ENCODE measurements at places on chromosomes 7 and 10.

DNA sequence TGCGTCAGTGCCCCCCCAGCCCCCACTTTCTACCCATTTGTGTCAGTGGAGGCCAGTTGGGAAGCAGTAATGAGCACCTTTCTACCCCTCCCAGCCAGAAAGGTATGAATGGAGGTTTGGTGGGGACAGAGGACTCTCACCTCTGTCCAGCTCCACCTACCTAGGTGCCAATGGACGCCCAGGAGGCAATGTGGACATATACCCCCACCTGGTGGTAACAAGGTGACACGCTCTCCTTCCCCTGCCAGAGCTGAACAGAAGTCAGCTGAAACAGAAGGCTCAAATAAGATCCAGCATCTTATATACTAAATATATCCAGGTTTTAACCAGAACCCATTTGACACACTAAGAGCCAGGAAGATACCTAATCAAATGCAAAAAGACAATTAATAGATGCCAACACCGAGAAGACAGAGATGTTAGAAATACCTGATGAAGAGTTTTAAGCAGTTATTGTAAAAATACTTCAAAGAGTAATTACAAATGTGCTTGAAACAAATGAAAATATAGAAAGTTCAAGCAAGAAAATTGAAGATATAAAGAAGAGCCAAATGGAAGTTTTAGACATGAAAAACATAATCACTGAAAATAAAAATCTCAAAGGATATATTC is 18.4 kb upstream of the SORCS3 start:
- no peak for DNase-seq

DNA sequence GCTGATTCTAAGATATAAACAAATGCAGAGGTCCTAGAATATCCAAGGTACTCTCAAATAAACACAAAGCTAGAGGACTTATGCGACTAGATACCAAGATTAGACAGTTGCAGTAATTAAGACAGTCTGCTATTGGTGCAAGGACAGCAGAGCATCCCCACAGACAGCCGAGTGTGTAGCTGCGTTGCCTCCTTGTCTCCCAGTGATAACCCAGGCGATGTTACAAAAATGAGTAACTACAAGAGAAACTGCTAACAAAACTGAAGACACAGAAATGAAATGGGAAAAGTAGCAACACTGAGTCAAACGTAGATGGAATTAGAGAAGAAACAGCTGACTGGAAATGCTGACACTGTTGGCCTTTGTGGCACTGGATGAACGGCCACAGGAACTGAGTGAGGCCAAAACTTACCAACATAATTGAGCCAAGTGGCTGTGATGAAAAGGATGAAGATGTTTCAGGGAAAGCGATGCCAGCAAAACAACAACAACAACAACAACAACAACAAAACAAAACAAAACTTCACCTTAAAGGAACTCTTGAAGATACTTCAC is 54.3 kb downstream of the BAIAP2L1 start:
- no peak for DNase-seq

DNA sequence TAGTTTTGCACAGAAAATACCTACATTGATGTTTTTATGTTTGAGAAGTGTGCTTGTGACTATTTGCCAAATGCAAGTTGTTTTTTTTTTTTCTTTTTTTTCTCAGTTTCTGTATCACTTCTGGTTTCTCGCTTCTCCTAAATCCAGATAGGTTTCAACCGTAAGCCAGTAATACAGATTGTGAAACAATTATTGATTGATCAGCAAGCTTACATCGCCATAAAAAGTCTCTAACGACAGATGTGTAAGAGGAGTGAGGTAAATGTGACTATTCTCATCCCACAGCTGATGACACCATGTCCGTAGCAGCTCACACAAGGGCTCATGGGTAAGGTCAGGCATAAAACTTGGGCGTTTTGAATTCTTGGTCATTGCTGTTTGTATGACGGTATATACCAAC is 202.8 kb upstream of the AKR1E2 start:
- DNase-seq: no peak

- no peak for DNase-seq
Measured at GRCh38 chr10:102603946-102604345, 40.3 kb upstream of the TRIM8 start.

GRCh38 chr7:29484280-29484679 is 79.4 kb upstream of the PRR15 start:
- DNase-seq: no peak

GRCh38 chr10:72220637-72221036 is 4.6 kb upstream of the ASCC1 start:
- DNase-seq: no peak

GRCh38 chr7:16431646-16432424 is 10.5 kb upstream of the CRPPA start:
- no peak for DNase-seq

GRCh38 chr7:105454921-105455320 is 66.2 kb upstream of the SRPK2 start:
- no peak for DNase-seq

- no peak for DNase-seq
Measured at GRCh38 chr7:97001221-97001620, 4.1 kb upstream of the DLX6 start.

- no peak for DNase-seq
Measured at GRCh38 chr7:98418271-98418635, 17.4 kb upstream of the BAIAP2L1 start.

GRCh38 chr10:32957341-32958084 is 517 bp downstream of the ITGB1 start:
- no peak for DNase-seq

GRCh38 chr10:59127991-59128390 is 48.5 kb upstream of the PHYHIPL start:
- DNase-seq: no peak

- no peak for DNase-seq
Measured at GRCh38 chr10:29256586-29256985, 32.3 kb upstream of the LYZL1 start.

DNA sequence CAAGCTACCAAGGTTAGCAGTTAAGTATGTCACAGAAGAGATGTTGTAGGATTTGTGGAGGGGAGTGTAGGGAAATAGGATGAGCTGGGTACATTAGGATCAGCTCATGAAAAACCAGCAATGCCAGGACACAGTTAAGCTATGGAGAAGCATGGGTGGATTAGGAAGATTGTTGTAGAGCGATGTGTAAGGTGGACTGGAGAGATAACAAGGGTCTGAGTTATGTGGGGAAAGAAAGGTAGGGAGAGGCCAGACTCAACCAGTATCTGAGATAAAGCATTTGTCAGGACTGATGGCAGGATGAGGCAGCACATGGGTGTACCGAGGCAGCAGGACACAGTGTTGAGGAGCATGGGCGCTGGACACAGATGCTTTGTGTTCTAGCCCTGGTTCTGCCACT is 85.4 kb upstream of the PRR15 start:
- no peak for DNase-seq

GRCh38 chr7:151241755-151242096 is 6.8 kb downstream of the SMARCD3 start:
- DNase-seq: no peak

DNA sequence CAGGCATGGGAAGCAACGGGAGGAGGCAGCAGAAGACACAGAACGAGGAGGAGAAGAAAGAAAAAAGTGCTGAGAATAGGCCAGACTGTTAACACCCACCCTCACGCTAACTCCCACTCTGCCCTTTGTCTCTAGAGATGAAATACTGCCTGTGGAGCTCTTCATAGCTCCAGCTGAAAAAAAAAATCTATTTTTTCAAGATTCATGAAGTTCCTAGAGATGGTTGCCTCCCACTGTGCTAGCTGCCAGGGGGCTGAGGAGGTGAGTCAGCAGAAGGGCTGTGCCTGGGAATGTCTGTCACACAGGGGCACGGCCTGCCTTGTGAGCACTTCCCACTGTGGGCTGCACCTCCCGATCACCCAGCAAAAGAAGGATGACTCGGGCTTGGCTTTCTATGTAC is 144.5 kb downstream of the RNF216 start:
- DNase-seq: no peak

DNA sequence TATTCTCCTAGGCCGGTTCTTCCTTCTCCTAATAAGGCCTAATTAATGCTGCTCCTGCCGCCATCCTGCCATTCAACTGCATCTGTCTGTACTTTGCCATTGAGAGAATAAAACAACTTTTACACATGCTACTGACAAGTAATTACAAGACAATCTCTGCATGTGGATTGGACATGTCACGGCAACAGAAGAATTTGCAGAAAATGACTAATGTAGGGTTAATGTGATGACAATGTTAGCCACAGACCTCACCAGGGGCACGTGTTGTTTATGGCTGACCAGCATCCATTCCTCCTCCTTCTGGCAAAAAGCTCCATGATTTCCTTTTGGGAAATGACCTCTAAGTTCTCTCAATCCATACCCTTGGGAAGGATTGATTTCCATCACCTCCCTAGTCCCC is 58.0 kb downstream of the NEBL start:
- no peak for DNase-seq

DNA sequence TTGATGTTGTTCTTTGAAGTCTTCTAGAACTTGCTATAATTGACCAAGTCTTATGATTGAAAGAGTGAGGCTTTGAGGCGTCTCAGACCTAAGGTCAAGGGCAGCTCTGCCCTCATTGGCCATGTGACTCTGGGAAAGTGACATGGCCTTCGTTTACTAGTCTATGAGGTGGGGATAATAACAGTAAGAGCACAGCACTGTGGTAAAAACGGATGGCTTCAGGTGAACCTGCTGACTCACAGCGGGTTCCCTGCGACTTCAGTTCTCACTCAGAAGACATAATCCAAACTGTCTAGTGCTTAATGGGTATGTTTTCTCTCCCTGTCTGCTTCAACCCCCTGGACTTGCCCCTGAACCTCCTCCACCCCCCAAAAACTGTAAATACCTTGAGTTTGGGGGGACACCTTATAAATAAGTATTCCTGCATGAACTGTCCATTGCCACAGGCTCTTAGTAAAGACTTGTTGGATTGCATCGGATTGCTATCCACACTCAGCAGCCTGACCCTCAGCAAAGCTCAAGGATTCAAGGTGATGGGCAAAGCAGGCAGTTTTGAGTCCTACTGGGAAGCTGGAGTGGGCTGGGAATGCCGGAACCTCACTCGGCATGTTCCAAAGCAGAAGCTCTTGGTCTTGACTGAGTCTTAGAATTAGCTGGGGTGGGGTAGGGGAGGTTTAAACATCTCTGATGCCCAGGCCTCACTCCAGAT is 304.6 kb downstream of the KLF6 start:
- no peak for DNase-seq

DNA sequence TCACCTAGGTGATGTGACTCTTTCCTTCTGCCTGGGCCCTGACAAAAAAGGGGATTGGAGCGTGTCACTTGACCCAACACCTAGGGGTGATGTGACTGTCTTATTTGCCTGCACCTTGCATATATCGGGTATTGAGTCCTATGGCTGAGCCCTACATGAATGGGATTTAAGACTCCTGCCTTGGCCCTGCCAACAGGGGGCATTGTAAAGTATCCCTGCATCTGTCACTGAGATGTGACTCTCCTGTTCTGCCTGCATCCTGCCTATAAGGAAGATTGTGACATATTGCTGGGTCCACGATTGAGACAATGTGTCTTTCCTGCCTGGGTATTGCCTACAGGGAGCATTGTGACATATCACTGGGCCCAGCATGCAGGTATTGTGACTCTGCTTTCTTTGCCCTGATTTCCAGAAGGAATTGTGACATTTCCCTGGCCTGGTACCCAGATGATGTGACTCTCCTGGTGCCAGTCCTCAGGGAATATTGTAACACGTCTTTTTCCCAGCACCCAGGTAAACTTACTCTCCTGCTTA is 14.2 kb upstream of the ZNF107 start:
- DNase-seq: no peak

DNA sequence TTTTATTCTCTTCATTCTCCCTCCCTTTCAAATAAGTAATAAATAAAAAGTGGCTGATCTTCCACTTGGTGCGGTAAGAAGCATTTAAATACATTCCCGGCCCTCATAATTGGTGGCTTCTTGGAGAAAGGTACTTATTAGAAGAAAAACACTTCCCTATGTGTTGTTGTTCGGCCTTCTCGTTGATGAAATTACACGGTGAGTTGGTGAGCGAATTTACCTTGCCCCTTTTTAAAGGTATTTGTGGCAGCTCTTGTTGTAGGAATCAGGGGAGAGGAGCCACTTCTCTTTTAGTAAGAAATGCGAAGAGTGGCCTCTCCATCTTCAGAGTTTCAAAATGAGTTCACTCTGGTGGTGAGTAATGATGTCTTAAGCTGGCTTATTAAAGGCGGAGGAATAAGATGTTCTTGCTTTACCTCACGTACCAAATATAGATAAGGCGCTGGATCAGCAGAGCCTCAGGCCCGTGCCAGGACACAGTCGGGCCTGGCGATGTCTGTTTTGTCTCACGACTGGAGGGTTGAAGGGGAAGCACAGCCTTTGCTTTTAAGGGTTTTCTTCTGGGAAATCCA is 135.9 kb downstream of the CUX1 start:
- DNase-seq: no peak

GRCh38 chr10:86481761-86482160 is 39.8 kb downstream of the WAPL start:
- no peak for DNase-seq

DNA sequence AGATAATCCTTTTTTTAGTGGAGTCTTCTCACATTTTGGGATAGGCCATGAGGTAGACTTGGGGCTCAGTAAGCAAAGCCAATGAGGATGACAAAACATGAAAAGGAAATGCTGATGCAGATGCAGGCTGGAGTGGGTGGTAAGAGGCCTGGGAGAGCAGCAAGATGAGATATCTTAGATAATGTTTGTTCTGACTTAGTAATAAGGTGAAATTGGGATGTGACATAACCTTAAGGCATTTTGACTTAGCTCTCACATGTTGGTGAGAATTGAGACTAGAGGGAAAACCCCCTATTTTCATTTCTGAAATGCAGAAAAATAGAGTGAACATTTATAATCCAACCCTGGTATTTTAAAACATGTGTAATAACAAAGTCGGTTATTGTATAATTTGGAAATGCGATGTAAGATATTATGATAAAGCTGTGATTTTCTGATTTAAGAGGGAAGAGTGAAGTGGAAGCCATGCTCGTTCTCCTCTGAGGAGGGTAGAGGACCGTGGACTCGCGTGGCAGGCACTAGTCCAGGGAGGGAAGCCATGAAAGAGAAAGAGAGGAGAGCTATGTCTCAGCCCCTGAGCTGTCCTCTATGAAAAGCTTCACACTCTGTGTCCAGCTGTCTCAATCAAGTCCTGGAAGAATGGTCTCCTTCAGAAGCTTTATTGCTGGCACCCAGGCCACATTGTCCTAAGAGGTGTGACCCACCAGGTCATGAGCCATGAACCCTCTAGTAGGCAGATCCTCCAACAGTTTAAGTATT is 57.3 kb downstream of the ST7 start:
- no peak for DNase-seq

GRCh38 chr7:18496341-18496700 is 772 bp downstream of the HDAC9 start:
- no peak for DNase-seq

- no peak for DNase-seq
Measured at GRCh38 chr10:75475460-75476182, 44.2 kb downstream of the LRMDA start.

GRCh38 chr7:140022582-140023211 is 40.1 kb downstream of the PARP12 start:
- DNase-seq: no peak
